ENCODE measurements at places on chromosomes 3 and 15.

GRCh38 chr15:81296673-81297072 lies 27.3 kb downstream of the STARD5 start:
- no peak for DNase-seq

DNA sequence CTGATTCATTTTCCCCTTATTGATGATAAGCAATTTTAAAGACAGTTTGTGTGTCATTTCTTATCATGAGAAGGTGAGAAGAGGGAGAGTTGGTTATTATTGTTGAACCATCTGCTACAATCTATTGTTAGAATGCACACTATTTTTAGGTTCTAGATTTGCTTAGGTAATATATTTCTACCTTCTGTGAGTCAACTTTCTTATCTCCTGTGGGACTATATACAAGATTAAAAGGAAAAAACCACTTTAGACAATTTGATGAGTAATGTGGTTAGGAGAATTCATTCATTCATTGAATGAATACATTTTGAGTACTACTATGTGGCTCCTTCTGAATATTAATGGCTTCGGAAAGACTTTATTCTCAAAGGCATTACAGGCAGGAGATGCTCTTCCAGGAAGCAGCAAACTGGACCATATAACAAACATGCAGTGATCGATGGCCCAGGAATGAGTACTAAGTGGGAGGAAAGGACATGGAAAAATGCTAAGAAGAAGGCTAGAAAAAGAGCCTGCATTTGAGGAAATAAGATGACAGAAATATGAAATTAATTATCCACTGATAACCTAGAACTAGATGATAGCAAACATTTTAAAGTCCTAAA lies 22.4 kb downstream of the SPTSSB start:
- no peak for DNase-seq

- no peak for DNase-seq
Observed at GRCh38 chr3:59884409-59884808, 834.6 kb upstream of the CFAP20DC start.

GRCh38 chr3:55687526-55687925 lies 200.4 kb upstream of the WNT5A start:
- no peak for DNase-seq

DNA sequence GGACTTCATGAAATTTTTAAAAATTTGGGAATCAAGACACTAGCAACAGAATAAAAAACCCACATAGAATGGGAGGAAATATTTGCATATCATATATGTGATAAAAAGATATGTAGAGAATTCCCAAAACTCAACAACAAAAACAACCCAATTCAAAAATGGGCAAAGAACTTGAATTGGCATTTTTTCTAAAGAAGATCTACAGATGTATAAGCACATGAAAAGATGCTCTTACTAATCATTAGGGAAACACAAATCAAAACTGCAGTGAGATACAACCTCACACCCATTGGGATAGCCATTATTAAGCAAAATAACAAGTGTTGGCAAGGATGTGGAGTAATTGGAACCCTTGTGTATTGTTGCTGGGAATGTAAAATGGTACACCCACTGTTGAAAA lies 10.1 kb downstream of the LCTL start:
- DNase-seq: no peak

DNA sequence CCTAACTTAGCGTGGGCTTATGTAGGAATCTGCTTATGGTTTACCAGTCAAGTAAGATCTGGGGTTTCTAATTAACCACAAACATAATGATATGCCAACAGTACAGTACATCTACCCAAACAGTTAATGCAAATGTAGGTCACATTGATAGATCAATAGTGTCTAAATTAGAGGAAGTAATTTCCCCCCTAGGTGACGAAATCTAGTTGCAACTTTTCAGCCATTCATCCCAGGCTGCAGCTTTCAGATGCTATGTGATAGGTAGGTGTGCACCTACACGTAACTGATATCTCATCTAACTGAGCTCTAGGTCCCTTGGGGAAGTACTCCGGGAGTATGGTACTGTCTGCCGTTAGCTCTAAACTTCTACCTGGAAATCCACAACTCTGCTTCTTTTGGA lies 57.2 kb downstream of the CRTC3 start:
- DNase-seq: no peak

GRCh38 chr3:140552898-140553297 lies 125.0 kb upstream of the TRIM42 start:
- no peak for DNase-seq

GRCh38 chr15:76071806-76072205 lies 12.0 kb downstream of the TMEM266 start:
- DNase-seq: no peak

- no peak for DNase-seq
Observed at GRCh38 chr3:190531406-190531805, 17.5 kb downstream of the IL1RAP start.

- no peak for DNase-seq
Observed at GRCh38 chr15:39789736-39790135, 7.1 kb upstream of the FSIP1 start.

DNA sequence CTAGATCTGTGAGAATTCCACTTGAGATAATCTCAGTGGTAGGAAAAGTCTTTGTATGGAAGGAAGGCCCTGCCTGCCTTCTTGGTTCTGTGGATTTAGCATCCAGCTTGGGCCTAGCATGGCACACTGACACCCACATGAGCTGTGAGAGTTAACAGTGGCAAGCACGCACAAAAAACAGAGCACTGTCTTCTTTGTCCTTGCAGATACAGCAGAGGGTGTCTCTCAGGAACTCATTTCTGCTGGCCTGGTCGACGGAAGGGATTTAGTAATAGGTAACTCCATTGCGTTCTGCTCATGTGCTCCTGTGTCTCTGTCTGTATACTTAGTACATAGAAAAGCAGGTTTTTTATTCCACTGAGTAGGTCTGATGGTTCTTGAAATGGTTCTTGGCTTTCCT lies 14.4 kb upstream of the SLC22A13 start:
- no peak for DNase-seq

DNA sequence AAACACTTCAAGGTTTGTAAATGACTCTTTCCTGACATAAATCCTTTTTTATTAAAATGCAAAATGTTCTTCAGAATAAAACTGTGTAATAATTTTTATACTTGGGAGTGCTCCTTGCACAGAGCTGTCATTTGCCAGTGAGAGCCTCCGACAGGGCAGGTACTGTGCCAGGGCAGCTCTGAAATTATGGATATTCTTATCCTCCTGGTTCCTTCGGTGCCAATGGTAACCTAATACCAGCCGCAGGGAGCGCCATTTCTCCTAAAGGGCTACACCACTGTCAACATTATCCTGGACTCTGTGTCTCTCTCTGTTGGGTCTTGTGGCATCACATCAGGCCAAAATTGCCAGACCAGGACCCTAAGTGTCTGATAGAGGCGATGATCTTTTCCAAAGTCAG lies 33.0 kb downstream of the CHDH start:
- DNase-seq: no peak

DNA sequence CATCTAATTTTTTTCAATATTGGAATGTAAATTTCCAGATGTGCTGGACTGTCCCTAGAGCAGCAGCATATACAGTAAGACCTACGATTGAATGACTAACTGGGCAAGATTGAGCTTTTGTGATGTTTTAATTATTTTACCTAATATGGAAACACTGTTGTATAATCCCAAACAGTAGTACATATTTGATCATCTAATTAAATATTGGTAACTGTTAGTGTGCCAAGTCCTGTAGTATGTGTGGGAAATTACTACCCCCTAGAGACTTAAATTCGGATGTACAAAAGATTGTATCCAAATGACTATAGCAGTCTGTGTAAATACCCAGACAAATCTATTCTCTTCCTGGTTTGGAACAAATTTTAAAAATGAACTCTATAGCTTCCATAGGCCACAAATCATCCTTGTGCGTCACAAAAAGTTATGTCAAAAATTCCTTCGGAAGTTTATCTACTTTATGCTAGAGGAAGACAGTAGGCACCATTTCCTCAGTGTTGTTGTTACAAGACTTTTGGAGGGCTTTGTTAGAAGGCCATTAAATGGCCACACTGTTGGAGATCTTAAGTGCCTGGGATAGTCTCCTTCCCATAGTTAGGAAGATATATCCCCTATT lies 41.6 kb downstream of the NKIRAS1 start:
- DNase-seq: no peak

- DNase-seq: no peak
Observed at GRCh38 chr3:61181874-61182273, 69.4 kb downstream of the FHIT start.

GRCh38 chr15:100879061-100879463 lies 569 bp upstream of the ALDH1A3 start:
- no peak for DNase-seq

All from NCI-H2081 treated with DMSO at 0.1 percent for 48 hours (cell line).